ENCODE measurements at places on chromosomes 11 and 22.

- no peak for DNase-seq
Observed at GRCh38 chr11:50412832-50413231, 380.2 kb downstream of the OR4C45 start.

GRCh38 chr11:10518123-10518522 is 22.9 kb downstream of the RNF141 start:
- DNase-seq, result no peak

- DNase-seq, result no peak
Observed at GRCh38 chr22:36904260-36904880, 9.1 kb upstream of the CSF2RB start.

DNA sequence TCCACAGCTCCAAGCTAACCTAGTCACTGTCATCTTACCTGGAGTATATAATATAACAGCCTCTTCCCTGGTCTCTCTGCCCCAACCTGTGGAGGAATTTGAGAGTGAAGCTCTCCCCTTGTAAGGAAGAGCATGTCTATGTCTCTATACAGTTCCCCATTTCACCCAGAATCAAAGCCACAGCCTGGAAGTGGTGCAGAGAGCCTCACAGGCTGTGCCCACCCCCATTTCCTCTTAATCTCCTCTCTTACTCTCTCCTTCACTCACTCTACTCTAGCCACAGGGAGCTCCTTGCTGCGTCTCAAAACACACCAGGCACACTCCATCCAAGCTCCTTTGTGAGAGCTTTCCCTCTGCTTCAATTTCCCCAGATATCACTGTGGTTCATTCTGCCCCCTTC is 302.5 kb upstream of the ISX start:
- no peak for DNase-seq

- DNase-seq, result no peak
Observed at GRCh38 chr11:12217879-12218278, 107.5 kb downstream of the MICAL2 start.

GRCh38 chr11:84407091-84407490 is 1120.9 kb upstream of the CCDC90B start:
- DNase-seq, result no peak

DNA sequence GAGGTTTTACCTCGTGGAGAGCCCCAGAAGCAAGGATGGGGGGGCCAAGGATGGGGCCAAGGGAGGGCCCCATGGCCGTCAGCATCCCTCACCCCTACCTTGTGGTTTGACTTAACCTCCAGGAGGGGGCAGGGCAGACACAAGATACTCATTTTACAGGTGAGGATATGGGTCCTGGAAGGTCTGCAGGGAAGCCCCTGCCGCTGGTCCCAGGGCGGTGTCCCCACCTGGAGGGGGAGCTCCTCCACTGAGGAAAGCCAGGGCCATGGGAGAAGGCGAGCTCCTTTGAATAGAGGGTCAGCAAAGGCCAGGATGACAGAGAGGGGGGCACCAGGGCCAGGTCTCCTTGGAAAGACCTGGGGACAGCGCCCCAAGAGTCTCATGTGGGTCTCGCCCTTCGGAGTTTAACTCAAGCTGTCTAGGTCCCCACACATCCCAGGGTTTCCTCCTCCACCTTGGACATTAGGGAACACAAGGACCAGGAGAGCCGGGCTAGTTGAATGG is 5.9 kb upstream of the ADORA2A start:
- peak; percentile 41 for DNase-seq

- DNase-seq, result no peak
Observed at GRCh38 chr22:23102776-23103175, 32.5 kb downstream of the GNAZ start.

GRCh38 chr11:132402071-132402684 is 1031.8 kb downstream of the NTM start:
- no peak for DNase-seq

- DNase-seq, result no peak
Observed at GRCh38 chr11:64185175-64185692, 737 bp upstream of the STIP1 start.

GRCh38 chr11:86175626-86176025 is 68.9 kb upstream of the EED start:
- no peak for DNase-seq

DNA sequence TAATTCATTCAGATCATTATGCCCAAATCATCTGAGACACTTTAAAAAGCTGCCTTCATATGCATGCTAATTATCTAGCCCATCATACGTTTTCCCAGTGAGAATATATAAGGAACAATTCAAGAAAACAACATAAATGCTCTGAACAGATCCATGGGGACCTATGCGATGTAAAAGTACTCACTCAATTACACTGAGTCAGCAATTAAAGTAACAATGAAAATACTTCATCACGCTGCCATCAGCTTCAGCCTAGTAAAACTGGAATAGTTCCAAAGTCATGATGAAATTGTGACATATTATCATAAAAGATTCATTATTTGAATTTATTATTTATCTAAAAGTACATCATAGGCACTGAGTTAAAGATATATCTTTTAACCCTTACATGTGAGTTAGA is 3.7 kb upstream of the OR8K5 start:
- DNase-seq, result no peak

GRCh38 chr11:72588421-72589410 is 85.5 kb downstream of the PDE2A start:
- DNase-seq, result no peak

GRCh38 chr11:35047179-35047578 is 91.8 kb upstream of the CD44 start:
- DNase-seq, result peak; percentile 46

- no peak for DNase-seq
Observed at GRCh38 chr22:42862045-42862734, 5.1 kb upstream of the ARFGAP3 start.

DNA sequence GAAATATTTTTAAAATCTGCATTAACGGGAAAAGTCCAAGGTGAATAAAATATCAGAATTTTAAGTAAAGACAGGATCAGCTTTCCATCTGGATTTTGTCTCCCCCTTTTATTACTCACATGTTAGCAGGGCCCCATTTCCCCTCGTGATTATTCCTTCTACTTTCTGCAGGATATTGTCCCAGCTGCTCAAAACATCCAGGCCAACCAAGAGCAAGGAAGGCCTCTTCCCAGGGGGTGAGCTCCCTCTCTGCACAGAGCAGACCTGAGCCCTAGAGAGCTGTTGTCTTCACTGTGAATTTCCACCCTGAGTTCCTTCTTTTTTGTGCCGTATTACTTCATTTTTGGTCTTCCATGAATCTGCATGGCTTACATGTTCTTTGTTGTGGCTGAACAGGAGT is 3.7 kb upstream of the TMPRSS13 start:
- no peak for DNase-seq

DNA sequence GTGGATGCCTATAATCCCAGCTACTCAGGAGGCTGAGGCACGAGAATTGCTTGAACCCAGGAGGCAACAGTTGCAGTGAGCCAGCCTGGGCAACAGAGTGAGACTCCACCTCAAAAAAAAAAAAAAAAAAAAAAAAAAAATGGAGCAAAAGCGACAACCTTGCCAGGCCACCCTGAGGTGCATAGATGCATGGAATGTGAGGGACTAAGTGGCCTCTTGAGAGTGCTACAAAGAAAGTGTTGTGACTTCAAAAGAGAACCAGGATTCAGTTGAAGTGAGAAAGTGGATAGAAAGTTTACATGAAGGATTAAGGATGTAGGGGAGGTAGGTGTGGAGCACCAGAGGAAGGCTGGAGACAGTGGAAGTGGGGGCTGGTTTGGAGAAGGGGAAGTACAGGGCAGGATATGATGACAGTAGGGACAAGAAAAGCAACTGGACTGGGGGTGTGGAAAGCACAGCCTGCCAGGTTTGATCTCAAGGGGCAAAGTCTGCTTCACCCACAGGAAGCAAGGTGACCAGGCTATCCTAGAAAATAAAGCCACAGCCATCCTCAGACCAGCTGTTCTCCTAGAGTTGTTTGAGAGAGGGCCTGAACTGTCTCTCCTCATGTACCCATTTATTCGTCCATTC is 36.0 kb upstream of the OLFML1 start:
- no peak for DNase-seq

GRCh38 chr11:26599425-26599824 is 27.4 kb upstream of the MUC15 start:
- no peak for DNase-seq

- no peak for DNase-seq
Observed at GRCh38 chr11:122984186-122985011, 2.8 kb upstream of the BSX start.

GRCh38 chr22:24444251-24444650 is 16.9 kb downstream of the ADORA2A start:
- no peak for DNase-seq

- DNase-seq, result no peak
Observed at GRCh38 chr11:43434893-43435292, 76.2 kb downstream of the TTC17 start.

- no peak for DNase-seq
Observed at GRCh38 chr22:30871391-30872284, 96.9 kb downstream of the MORC2 start.

GRCh38 chr11:14288189-14288935 is 70.6 kb downstream of the RRAS2 start:
- no peak for DNase-seq

DNA sequence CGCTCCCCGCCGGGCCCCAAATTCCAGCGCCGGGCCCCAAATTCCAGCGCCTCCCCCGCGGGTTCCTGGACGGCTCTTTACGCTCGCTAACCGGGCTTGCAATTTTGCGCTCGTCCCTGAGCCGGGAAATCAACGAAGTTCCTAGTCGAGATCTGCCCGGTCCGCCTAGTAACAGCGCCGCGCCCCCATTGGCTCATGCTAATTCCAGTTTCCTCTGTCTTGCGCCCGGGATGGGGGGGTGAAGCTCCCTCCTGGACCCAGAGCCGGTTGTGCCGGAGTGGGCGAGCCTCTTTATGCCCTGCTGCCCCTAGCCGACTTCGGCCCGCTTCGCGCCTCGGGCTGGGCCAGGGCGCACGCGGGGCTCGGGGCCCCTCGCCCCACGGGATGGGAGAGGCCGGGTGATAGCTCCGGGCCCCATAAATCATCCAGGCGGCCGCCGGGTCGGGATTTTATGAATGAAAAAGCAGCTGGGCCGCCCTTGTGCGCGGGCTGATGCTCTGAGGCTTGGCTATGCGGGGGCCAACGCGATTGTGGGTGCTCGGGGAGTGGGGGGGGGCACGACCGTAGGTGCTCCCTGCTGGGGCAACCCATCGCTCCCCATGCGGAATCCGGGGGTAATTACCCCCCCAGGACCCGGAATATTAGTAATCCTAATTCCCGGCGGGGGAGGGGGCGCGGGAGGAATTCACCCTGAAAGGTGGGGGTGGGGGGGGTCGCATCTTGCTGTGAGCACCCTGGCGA is 1.8 kb upstream of the CCND1 start:
- DNase-seq, result peak; percentile 17

- DNase-seq, result no peak
Observed at GRCh38 chr11:63505857-63506528, at the start of gene LGALS12. TSS of gene LGALS12 (plus strand) at chr11:63506084. CDS start at chr11:63506459, 375 bp downstream.

DNA sequence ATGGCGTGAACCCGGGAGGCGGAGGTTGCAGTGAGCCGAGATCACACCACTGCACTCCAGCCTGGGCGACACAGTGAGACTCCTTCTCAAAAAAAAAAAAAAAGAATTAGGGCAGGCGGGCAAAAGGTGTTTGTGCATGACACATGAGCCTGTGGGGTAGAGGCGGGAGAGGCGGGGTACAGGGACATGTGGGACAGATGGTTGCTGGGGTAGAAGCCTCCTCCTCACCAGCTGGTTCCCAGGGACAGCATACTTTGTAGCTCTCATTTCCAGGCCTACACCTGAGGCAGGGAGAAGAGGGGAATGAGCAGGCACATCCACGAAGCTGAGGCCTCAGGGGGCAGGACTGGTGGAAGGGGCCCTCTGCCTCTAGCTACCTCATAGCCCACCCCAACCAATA is 23.7 kb downstream of the YWHAH start:
- no peak for DNase-seq

- DNase-seq, result no peak
Observed at GRCh38 chr11:94960488-94960887, 12.9 kb downstream of the CWC15 start.

GRCh38 chr11:17807034-17807433 is 72.5 kb downstream of the KCNC1 start:
- no peak for DNase-seq

All from activated CD4-positive, alpha-beta T cell treated with anti-CD3 and anti-CD28 coated beads, Interleukin-2, amount 50 U/mL, for 1 hour (primary cell).